ENCODE measurements at places on chromosomes 2 and 18.
A peak's percentile ranks its signal among the peaks of the same experiment; 100 is the strongest.

DNA sequence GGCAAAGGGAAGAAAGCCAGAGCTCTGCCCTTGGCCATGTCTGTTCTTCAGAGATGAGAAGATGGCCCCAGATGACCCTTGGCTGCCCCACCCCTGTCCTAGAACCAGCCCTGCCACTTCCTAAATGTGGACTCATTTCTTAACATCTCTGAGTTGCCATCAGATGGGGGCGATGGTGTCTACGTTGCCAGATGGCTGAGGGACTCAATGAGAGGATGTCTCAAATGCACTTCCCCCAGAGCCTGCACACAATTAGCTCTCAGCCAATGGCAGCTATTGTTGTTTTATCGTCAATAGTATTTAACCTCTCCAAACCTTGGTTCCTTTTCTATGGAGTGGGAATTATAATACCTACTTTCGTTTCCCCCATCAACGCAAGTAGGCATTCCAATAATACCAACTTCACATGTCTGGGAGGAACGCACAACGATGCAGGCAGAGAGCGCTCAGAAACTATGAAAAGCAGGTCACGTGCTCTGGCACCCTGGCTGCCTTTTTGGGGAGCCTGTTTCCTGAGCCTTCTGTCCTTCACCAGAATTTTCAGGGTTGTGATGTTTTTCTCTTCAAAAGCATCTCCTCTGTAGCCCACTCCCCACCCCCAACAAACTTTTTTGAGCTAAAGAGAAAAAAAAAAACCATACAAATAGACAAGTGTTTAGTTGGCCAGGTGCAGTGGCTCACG lies 100.3 kb downstream of the MCFD2 start:
- DNase-seq, result no peak

- DNase-seq, result peak; percentile 69
These were observed 46.4 kb downstream of the UXS1 start for GRCh38 chr2:106147665-106148064.

DNA sequence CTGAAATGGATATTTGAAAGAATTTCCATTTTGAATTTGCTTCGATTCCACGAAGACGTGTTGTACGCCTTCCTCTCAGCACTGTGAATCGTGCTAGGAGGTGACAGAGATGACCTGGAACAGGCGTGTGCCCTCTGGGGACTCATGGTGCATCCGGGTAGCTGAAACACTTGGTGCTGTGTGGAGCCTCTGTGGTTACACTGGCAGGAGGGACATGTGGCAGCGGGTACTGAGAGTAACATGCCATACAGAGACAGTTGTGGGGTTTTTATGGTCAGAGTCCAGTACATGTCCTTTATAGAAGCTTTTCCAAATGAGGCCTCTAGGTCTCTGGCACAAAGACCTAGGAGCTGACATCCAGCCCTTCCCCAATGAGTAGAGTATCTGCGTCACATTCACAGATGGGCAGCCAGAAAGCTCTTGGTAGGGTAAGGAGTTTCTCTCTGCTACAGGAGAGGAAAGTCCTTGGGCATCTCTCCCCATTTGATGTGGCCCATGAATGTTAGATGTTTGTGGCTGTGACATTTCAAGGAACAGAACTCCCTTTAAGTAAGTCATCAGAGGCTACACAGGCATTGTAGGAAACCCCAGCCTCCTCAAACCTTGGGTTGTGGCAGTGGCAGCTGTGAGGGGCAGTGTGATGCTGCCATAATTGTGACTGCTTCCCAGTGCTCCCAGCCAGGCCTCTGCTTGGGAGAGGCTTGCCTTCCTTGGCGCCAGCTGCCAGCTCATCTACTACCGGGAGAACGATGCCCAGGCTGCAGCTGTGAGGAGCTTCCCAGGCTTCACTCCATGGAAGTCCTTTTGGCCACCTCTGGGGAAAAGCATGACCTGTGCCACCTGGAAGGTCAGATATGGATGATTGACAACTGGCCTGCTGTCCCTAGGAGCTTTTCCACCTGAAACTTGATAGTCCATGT lies 80.6 kb downstream of the ACOXL start:
- DNase-seq, result no peak

GRCh38 chr2:136637402-136637801 lies 127.9 kb upstream of the THSD7B start:
- DNase-seq, result no peak

GRCh38 chr2:78718473-78718872 lies 307.0 kb upstream of the REG3G start:
- DNase-seq, result no peak

DNA sequence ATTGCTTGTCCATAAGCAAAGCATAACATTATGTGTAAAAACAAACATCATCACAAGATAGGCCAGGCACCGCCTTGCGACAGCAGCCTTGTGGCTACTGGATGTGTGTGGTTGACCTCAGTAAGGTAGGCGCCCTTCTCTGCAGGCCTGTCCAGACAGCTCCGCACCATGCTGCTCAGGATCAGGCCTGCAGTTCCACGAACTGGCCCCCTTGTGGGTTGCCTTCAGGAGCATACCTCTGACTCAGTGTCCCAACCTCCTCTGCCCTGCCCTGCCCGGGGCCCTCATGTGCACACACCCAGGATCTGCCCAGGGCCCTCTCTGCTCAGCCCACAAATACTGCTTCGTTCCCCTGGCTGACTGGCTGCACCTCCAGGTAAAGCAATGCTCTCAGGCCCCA lies 16.1 kb upstream of the ZNF236 start:
- no peak for DNase-seq

DNA sequence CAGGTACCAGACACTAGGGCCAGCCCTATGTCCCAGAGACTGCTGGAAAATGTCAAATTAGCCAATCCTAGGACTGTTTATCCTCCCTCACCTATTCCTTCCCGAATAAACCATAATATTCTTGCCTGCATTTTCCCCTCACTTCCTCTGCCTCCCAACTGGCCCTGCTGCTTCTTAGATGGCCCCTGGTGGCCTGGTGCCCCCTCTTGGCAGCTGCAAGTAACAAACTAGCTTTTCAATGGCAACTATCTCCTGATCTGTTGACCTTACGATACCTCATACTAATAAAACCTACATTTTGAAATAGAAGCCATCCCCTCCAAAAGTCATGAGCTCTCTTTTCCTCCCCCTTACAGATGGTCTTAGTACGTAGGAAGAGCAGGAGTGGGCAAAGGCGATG lies 132.0 kb downstream of the ALPK2 start:
- no peak for DNase-seq

GRCh38 chr2:16312771-16313170 lies 352.9 kb downstream of the CYRIA start:
- no peak for DNase-seq

DNA sequence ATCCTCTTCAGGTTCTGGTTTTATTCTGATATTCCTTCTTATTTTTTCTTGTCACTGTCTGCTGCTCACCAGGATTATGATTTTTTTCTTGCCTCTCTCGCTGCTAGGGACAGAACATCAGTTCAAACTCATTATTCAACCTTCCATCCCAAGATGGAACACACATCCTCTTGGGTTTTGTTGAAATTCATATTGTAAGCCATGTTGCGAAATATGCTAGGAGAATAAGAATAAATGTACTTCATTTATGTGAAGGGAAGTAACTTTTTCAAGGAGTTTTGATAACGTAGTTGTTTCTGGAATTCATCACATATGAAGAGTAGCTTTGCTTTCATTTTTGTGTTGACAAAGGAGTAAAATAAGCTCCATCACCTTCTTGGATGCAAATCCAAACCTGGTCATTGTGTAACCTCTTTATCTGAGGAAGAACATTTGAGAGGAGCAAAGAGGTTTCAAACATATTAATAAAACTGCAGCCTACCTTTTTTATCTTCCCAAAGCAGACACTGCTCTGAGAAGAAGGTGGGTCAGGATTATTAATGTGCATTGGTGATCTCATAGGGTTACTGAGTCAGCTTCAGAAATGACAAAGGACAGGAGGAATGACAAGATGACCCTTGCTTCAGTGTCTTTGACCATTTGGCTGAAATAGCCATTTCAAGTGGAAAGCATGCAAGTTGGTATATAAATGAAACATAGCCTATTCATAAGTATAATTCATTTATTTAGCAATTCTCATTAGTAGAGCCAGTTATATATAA lies 280.0 kb downstream of the GULP1 start:
- DNase-seq, result no peak

DNA sequence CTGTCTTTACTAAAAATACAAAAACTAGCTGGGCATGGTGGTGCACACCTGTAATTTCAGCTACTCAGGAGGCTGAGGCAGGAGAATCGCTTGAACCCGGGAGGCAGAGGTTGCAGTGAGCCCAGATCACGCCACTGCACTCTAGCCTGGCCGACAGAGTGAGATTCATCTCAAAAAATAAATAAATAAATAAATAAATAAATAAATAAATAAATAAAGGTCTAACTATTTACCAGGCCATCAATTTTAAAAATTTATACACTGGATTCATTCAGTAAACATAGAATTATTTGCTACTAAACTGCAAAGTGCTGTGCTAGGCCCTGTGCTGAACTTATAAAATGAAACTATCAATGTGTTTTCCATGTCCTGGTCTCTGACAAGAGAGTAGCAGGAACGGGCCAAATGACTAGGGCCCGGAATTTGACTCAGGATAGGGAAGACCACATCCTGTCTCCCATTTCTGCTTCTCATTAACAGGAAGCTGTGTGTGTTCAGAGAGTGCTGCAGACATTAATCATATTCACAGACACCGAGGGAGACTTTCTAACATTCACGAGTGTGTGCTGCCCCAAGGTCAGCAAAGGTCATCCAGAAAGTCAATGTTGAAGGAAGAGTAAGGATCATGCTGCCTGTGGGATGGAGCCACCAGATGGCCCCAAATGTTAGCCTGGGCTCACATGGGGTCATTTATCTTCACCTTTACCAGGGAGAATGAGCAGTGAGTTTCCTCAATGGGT lies 95.8 kb downstream of the SPP2 start:
- DNase-seq, result no peak

DNA sequence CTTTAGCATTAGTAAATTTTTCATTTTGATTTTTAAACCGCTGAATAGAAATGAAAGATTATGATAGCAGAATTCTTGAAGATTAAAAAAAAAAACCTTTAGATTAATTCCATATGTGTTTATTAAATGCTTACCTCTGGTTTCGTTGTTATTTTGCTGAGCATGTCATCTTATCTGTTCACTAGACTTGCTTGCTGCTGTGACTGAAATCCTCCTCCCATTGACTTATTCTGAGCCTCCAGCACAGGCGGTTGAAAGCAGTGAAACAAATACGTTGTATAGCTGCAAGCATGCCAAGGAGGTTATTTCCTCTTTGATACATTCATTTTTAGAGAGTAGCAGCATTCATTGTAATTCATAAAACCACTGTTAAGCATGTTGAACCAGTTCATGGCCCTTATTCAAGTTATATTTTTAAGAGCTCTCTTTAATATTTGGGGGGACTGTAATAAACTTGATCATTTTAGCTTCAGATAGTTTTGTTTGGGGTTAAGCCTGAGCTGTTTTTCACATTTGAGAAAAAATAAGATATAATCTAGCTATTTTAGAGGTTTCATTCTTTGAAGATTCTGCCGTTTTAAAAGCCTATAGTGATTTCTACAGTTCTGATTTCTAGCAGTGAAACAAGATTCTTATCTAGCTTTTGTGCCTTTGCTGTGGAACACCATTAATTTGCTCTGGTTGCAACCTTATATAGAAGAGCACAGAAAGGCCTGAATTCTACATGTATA lies at the start of gene HTR2B:
Gene HTR2B, minus strand, starts transcription at position 205 of the 731 bp plus-strand sequence. CDS start 1,278 bp downstream, outside the sequence.
- peak; percentile 62 for DNase-seq

GRCh38 chr18:31736630-31737029 lies 24.1 kb downstream of the SLC25A52 start:
- no peak for DNase-seq

Data from CD4-positive, CD25-positive, alpha-beta regulatory T cell (primary cell).